ENCODE measurements at places on chromosomes 4 and X.

DNA sequence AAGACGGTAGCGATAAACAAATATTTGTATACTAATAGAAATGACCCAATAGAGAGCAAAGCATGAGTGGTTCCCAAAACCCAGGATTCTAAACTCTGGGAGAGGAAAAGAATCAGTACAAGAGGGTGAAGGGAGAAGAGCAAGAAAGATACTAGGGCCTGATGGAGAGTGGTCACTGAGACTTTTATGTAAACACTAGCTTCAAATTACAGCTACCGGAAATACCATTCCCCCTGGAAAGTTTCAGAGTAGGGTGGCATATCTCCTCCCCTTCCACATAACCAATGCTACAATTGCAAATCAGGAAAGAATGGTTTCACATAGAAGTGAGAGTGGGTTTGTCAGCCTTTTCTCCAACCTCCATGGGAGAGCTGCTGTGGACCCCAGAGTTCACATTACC lies 77.1 kb downstream of the EIF4E start:
- no peak for DNase-seq

DNA sequence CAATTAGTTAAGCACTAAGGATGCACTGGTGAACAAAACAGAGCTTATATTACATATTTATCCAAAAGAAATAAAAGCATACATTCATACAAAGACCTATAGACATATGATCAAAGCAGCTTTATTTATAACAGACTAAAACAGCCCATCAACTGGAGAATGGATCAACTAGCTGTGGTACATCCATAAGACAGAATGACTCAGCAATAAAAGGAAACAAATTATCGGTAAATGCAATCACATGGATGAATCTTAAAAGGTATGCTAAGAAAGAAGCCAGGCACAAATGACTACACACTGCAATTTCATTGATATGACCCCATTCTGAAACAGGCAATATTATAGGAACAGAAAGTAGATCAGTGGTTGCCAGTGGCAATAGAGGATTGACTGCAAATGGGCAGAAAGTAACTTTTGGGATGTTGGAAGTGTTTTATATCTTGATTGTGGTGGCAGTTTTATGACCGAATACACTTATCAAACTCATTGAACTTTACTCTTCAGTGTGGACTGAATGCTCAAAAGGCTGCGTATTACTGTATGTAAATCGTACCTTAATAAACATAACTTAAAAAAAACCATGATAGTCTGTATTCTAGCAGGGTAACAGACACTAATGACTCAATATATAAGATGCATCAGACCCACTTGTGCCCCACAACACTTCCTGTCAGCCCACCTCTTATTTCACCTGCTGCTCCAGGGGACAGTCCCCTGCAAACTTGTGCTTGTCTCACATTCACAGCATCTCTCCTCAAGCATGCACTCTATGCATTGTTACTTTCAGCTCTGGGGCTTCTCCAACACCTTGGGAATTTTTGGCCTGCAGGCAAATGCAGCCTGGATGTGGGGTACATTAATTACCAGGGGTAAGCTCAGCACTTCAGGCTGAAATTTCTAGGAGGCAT lies 59.1 kb downstream of the MID1IP1 start:
- DNase-seq = no peak

- no peak for DNase-seq
These were observed 49.1 kb downstream of the GPRIN3 start for GRCh38 chr4:89258506-89258905.

DNA sequence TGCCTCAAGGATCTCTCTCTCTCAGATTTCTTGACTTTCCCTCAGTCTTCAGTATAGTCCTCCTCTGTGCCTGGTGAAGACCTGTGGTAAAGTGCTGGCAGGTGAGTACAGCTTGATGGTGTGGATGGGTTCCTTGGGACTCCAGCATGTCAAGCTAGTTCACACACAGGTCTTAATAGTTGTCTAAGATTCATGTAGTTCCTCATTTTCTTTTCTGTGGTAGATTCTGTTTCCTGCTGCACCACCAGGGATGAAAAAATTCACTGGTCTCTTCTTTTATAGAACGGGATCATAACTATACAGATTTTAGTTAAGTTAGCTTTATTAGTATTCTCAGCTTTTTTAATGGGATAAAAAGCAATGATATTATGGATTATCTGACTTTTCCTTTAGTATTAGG lies 32.5 kb upstream of the PAQR3 start:
- DNase-seq = no peak
